ENCODE measurements at places on chromosomes 2 and 18.

DNA sequence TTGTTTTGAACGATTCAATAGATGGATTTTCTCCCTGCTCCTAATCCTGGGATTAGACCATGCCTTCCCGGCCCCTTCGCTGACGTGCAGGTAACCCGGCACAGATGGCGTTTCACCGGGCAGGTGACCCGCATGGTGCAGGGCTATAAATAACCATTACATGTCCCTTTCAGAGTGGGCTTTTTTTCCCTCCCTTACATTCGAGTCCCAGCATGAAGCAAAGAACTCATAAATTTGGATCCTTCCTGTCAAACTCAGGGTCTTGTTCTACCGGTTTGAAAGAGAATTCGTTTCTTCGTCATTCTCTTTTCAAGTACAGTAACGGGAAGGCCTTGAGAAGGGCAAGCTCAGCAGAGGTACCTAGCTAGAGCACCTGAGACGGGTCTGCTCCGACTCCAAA is 46.1 kb downstream of the EDAR start:
- no peak for DNase-seq

DNA sequence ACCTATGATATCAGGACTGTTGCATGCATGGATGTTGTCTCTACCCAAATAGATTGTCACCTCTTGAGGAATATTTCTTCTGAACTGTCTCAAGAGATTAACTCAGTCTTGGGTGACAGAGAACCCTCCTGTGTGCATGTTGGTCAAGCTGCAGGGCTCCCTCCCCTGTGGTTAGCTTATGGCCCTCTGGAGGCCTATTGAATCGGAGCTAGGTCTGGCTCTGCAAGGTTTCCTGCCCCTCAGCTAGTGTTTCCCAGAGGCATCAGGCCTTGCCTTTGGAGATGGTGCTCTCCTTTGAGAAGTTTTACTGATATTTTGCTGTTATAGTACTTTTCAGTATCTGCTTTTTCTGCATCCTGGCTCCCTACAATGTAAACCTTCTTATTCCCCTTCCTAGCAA is 769.2 kb upstream of the FAM98A start:
- DNase-seq = no peak

GRCh38 chr2:170996316-170996715 is 67.3 kb downstream of the GORASP2 start:
- DNase-seq = no peak

DNA sequence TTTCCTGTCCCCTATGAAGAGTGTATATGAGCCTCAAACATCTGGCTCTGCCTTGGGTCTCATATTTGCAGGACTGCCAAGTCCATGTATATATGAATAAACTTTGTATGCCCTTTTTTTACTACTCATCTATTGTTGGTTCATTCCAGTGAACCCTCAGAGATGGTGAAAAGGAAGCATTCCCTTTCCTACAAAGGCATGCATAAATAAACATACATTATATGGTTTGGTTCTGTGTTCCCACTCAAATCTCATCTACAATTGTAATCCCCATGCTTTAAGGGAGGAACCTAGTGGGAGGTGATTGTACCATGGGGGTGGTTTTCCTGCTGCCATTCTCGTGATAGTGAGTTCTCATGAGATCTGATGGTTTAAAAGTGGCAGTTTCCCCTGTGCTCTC is 534.2 kb downstream of the SPAG16 start:
- DNase-seq = no peak

DNA sequence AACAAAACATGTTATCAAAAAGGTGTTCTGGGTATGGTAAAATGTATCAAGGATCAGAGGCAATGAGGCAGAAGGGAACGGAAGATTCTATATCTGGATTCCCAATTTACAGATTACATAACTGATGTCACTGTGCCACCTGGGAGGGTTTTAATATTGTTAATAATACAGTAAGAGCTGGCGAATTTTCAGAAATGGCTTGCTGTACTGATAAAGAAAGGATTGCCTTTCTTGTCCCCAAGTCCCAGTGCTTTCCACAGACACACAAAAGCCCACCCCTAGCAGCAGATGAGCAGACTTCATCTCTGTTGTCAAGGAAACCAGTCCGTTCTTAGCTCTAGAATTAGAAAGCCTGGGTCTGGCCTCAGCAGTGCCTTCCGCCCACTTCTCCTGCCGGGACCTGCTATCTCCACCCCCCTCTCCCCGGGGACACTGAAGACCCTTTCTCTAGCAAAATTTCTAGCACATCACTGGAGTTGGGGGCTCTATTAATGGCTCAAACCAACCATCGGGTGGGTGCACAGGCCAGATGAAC is 34.3 kb downstream of the ADD2 start:
- no peak for DNase-seq

- DNase-seq = no peak
Observed at GRCh38 chr18:8412117-8412516, 197.1 kb upstream of the RAB12 start.

DNA sequence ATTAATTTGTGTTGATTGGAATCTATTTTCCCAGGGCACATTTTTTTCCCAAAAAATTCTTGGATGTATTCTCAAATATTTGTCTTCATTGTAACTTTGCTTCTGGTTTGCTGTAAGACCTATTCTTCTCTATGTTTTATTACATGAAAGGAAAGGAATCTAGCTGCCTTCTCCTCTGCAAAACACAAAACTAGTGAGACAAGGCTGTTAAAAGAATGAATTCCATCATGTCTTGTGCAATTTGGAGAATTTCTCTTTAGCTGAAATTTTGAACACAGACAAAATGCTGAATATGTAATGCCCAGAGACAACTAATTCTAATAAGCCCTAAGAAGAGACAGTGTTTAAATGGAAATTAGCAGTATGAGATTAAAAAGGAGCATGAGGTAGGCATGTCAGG is 275.9 kb downstream of the CDH20 start:
- no peak for DNase-seq

GRCh38 chr2:176851889-176852483 is 360.6 kb upstream of the HNRNPA3 start:
- no peak for DNase-seq

DNA sequence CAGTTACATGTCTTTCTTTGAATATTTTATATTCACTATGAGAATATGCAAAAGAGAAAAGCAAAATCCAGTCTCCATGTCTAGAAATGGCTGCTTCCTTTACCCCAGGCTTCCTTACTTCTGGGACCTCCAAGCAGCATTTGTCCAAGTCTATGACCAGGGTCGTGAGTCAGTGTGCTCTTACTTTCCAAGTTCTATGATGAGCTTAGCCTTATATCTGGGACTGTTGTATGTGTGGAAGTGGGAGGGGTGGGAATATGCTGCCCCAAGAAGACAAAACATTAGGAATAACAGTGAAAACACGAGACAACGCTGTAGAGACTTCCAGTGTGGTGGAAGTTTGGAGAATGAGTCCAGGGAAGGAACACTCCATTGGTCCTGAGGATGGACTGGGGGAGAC is 21.2 kb upstream of the CHRNA1 start:
- DNase-seq = no peak

DNA sequence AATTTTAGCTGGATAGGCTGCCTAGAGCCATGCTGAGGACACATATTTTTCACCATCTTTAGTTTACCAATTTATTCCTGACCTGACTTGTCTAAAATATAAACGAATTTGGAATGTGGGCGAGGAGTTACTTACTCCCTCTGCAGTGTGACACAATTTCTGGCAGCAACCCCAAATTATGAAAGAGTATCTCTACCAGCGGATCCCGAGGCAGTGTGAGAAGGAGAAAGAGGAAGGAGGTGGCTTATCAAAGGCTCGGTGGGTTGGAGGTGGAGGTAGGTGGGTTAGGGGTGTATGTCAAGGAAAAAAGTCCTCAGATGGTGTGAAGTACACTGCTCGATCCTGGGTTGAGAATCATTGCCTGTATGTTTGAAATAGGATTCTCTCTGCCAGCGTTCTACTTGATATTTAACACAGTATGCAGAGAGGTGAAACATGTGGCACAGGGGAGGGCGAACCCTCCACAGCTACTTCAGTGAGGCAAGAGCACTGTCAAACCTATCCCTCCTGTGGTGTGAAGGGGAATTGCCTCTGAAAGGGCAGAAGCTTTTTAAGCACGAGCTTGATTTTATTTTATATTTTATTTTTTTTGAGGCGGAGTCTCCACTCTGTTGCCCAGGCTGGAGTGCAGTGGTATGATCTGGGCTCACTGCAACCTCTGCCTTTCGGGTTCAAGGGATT is 76.0 kb downstream of the RFTN2 start:
- no peak for DNase-seq

DNA sequence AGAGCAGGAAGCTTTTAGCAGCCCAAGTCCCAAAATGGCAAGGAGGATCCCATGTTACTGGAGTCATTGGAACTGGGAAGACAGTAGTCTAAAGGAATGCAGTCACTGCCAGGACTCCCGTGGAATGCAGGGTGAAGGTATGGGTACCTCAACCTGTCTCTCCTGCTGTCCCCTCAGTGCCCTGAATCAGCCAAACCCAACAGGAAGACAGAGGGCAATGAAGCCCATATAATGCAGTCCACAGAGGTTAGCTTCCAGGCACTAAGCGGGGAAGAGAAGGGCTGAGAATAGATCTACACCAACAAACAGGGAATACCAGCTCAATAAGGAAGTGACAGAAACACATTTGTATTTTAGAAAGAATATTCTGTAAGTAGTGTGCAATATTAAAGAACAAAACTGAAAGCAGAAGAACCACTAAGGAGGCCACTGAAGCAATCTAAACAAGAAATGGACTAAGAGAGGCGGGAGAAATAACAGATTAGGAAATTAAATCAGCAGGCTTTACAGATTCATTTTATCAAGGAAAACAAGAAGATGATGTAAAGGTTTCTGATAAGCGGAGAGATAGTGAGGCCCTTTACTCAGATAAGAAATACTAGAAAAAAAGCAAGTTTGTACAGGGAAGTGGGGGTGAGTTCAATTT is 8.3 kb downstream of the NEMP2 start:
- DNase-seq = no peak

DNA sequence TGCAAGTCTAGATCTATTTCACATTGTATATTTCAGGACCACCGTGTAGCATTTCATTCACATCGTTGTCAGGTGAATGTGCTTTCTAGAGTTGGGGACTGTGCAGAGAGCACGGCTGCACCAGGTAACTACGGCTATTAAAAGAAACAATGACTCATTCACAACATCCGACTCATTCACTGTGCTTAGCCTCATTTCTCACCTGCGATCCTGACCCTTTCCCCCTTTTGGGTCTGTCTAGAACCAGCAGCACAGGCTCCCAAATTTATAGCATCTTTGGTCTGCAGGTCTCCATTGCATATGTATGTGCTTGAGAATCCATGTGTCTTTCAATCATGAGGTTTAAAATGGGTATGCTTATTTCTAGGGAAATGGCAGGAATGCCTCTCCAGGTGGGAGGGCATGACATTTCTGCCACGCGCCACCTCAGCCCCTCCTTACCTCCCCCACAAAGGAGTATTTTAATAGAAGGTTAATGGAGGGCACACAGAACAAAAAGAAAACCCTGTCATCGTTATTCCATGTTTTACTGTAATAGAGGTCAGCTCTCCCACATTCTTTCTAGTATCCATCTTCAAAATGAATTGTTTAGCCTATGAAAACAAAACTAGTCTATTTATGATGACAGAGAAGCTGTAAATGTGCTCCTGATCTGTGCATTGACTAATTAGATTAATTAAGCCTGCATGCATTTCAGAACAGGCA is 246.7 kb upstream of the EPHA4 start:
- peak; percentile 72 for DNase-seq

DNA sequence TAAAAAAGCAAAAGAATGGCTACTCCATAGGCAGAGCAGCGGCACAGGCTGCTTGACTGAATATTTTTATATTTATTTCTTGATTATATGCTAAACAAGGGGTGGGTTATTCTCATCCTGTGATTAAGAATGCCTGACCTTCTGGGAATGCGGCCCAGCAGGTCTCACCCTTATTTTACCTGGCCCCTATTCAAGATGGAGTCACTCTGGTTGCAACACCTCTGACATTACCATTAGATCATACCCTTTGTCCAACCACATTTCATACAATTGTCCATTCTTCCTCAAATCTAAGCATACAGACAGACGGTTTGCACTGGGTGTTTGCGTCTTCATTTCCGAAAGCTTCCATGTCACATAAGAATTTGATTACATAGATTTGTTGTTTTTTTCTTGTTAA is 168.2 kb downstream of the GALNT1 start:
- no peak for DNase-seq

DNA sequence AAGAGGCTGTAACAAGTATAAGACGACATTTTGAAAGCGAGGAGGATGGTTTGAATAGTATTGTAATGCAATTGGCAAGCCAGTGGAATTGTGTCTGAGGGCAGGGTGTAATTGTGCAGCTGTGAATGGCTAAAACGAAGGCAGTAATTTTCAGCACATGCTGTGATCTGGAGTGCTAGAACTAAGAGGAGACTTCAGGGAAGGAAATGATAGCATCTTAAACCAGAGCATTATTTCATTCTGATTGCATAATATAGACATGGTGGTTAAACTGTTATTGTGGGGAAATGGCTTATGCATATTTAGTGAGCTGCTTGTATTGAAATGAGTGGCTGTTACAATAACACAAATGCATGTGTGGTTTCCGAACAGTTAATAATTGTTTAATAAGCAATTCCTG is 36.3 kb downstream of the THSD7B start:
- no peak for DNase-seq

- DNase-seq = no peak
Observed at GRCh38 chr18:12085786-12086185, 7.9 kb upstream of the ANKRD62 start.

- no peak for DNase-seq
Observed at GRCh38 chr2:166091439-166091838, 36.4 kb downstream of the SCN1A start.
